ENCODE measurements at places on chromosomes 7 and 10. TPM values are rescaled to one million over a fixed set of nuclear protein-coding genes. Genes with fewer than 3 reads are reported as not detected.

GPER1 gene
- 6.0 TPM for total RNA-seq

PTF1A gene
- total RNA-seq: not detected

ZPBP gene
- total RNA-seq: not detected

OR2A5 gene
- not detected for total RNA-seq

SMO gene
- total RNA-seq: 11.7 TPM

C10orf105 gene
- total RNA-seq: 1.2 TPM

HTR5A gene
- not detected for total RNA-seq

PON1 gene
- not detected for total RNA-seq

SEMA3A gene
- total RNA-seq: 193 TPM

OR6B1 gene
- total RNA-seq: not detected

PRSS37 gene
- not detected for total RNA-seq

ADAM12 gene
- 168 TPM for total RNA-seq

CCDC172 gene
- not detected for total RNA-seq

PPP1R17 gene
- total RNA-seq: not detected

PKD2L1 gene
- total RNA-seq: not detected

MMP21 gene
- total RNA-seq: not detected

SPAM1 gene
- total RNA-seq: not detected

KIF11 gene
- total RNA-seq: 5.2 TPM

KIF20B gene
- 4.4 TPM for total RNA-seq

PCBD1 gene
- 22.0 TPM for total RNA-seq

NKX6-2 gene
- total RNA-seq: not detected

ABCB1 gene
- 0.12 TPM for total RNA-seq

PLAC9 gene
- 17.2 TPM for total RNA-seq

SORCS3 gene
- total RNA-seq: not detected

CFTR gene
- under 0.01 TPM for total RNA-seq

GNAT3 gene
- total RNA-seq: not detected

GRB10 gene
- 55.3 TPM for total RNA-seq

OR13A1 gene
- total RNA-seq: not detected

TAS2R41 gene
- total RNA-seq: 0.49 TPM

TAF5 gene
- total RNA-seq: 1.9 TPM

BLNK gene
- not detected for total RNA-seq

FGFR2 gene
- total RNA-seq: 23.0 TPM

CYP3A4 gene
- not detected for total RNA-seq

CTAGE8 gene
- total RNA-seq: 1.6 TPM

ACSL5 gene
- total RNA-seq: 9.6 TPM

LGI1 gene
- 0.12 TPM for total RNA-seq

UPK3BL1 gene
- 15.4 TPM for total RNA-seq

VWC2 gene
- total RNA-seq: not detected

NUB1 gene
- total RNA-seq: 38.7 TPM

ANK3 gene
- total RNA-seq: 8.0 TPM

GTF2IRD2 gene
- 17.8 TPM for total RNA-seq

EPO gene
- total RNA-seq: not detected

OGDHL gene
- 0.16 TPM for total RNA-seq

DYDC2 gene
- total RNA-seq: not detected

A1CF gene
- not detected for total RNA-seq

GRM8 gene
- total RNA-seq: not detected

FIGNL1 gene
- 7.9 TPM for total RNA-seq

MSS51 gene
- total RNA-seq: 2.9 TPM

PDK4 gene
- total RNA-seq: 0.49 TPM

DNAJC12 gene
- 1.1 TPM for total RNA-seq

Data from hair follicle dermal papilla cell (primary cell).